Amygdala (tissue), 56 donors: ENCODE measurements at places on chromosomes 1 and 21.

DNA sequence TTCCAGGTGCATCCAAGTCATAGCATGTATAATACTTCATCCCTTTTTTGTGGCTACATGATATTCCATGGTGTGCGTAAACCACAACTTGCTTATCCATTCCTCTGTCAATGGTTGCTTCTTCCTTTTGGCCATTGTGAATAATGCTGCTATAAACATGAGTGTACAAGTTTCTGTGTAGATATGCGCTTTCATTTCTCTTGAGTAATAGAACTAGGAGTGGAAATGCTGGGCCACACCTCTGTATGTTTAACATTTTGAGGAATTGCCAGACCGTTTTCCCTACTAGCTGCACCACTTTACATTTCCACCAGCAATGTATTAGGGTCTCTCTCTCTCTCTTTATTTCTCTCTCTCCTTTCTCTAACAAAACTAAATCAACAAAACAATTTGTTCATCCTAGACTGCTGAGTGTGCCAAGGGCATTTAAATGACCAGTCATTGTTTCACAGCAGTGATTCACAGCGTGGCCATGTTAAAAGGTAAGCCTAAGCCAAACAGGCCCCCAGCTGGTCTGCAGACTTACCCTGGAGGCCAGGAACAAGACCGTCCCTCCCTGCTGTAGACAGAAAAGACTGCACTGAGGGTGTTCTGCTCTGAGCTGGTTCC lies 53.2 kb upstream of the LYST start:
- no peak for DNase-seq

DNA sequence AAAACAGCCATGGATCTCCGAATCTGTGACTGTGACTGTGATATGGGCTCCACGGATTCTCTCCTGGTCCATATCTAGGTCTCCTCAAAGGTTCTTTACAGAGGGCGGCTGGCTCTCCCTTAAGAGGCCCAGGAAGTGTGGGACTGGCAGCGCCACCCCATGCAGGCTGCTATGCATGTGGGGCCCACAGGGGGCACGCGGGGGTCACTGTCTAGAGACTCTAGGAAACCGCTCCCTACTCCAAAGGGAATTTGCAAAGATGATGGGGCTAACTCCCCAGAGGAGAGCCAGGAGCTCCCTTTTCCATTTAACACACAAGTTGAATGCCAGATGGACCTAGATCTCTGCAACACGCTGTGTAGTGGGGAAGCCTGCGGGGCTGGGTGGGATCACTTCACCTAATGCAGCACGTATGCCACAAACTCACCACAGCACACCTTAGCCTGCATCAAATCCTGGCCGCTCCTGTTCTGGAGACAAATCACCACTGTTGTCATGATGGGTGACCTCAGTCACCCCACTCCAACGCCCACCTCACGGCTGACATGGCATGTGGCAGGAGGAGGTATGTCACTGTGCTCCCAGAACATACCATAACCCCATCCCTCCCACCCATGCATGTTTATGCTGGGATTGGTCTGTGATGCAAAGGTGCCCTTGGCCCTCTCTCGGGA lies 61.7 kb downstream of the SLC45A1 start:
- DNase-seq: no peak

DNA sequence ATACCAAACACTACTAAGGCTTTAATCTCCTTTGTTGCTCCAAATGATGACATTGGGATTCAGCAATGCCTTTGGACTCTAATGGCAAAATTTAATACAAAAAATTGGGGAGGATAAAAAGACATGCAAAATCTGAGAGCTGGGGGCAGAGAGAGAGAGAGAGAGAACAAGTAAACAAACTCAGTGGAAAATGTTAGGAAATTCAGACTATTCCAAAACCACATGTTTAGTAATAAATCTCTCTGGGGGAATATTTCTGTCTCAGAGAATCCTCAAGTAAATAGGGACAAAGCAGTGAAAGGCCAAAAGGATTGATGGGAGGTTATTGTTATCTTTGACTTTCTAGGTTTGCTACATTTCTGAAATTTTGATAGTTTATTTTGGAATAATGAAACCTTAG lies 65.7 kb downstream of the PLA2G4A start:
- no peak for DNase-seq

GRCh38 chr1:234745844-234746797 lies 136.1 kb upstream of the IRF2BP2 start:
- DNase-seq: no peak

GRCh38 chr1:44651069-44651468 lies 23.2 kb downstream of the TMEM53 start:
- no peak for DNase-seq

DNA sequence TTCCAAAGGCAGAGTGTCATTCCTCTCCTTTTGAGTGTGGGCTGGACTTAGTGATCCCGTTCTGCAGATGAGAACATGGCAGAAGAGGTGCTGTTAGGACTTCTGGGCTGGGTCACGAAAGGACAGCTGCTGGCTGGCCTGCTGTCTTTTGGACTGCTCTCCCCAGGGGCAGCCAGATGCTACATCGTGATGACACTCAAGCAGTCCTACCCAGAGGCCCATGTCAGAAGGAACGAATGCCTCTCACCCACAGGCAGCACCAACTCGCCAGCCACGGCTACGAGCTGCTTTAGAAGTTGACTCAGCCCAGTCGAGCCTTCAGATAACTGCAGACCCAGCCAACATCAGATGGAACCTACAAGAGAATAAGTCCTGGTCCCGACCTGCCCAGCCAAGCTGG lies 156.5 kb downstream of the KCNJ6 start:
- no peak for DNase-seq

GRCh38 chr1:202143011-202143767 lies 1.3 kb downstream of the ARL8A start:
- no peak for DNase-seq

DNA sequence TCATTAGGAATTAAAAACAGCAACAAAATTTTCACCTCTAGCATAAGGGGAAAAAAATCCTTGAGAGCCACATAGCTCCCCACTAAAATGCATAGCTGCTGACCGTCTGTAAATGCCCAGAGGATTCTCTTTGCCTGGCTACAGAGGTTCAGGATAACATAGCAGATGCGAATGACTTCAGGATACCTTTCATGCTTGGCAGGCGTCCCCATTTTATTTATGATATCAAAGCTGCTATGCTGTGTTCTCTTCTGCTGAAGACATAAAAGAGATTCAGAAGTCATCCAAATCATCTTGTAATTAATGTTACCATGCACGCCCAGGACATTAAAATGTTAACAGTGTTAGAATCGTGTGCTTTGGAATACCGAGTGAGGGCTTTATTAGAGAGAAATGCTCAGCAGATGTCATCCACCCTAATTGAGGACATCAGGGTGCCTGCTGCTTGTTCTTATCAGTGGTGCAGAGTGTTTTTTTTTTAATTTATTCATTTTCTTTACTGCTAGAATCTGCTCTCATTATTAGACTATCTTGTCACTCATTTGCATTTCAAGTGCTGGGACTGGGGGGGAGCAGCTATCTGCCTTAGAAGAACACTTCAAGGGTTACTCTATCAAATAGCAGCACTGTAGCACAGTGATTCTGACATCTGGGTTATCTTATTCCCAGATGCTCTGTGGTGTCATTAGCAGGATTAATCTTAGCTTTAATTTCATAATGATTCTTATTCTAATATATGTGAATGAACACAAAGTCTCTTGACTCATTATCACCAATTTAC lies 139.5 kb downstream of the ZNF326 start:
- no peak for DNase-seq

- no peak for DNase-seq
Measured at GRCh38 chr1:20993716-20994575, 182.8 kb downstream of the EIF4G3 start.

DNA sequence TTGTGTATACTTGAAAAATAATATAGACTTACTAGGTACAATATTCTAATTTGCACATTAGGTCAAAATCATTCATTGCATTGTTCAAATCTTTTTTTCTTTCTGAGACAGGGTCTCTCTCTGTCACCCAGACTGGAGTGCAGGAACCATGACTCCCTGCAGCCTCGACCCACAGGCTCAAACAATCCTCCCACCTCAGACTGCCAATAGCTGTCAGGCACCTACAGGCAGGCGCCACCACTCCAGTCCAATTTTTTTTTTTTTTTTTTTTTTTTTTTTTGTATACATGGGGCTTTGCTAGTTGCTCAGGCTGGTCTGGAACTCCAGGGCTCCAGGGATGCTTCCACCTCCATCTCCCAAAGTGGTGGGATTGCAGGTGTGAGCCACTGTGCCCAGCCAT lies 656.9 kb downstream of the KCNT2 start:
- no peak for DNase-seq

DNA sequence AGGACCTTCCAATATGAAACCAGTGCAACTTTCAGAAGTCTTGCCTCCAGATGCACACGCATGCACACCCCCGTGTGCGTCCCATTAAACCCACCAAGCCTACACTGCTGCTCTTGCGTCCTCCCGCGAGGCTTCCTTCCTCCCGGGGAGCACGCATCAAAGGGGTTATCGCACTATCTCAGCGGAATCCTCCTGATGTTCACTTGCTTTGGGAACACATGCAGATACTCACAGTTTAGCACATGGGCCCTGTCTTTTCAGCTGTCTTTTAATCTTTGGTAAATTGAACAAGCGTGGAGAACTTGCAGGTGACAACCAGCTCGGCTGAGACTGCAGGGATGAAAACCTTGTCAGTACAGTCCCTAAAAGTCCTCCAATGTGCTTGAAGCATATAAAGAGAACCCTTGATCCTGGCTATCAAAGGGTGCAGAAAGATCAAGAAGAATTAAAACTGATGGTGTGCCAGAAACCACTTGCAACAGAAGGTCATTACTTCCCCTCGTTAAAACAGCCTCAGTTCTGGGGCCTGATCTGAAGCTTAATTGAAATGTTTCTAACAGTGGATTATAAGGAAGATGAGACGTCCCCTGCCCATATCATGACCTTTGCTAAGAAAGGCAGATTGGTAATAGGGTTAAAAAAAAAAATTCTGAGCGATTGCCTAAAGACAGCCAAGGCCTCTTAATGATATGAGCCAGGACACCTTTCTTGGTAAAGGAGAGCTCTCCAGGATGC lies 149.4 kb upstream of the LMO4 start:
- DNase-seq: no peak

GRCh38 chr1:174874331-174875053 lies 125.3 kb upstream of the CACYBP start:
- DNase-seq: no peak

- DNase-seq: no peak
Measured at GRCh38 chr1:204882479-204882878, 11.8 kb downstream of the NFASC start.

DNA sequence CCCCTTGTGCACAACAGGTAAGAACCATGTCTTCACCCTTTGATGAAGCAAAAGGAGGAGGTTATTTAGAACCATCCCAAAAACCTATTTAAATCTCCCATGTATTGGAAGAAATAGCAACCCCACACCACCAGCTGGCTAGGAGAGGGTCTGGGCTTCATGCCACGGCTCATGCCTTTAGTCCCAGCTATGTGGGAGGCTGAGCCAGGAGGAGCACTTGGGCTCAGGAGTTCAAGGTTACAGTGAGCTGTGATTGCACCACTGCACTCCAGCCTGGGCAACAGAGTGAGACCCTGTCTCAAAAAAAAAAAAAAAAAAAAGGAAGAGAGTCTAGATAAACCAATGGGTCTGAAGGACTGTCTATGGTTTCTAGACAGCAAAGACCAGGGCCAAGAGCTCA lies 197.9 kb upstream of the COA6 start:
- DNase-seq: no peak

- DNase-seq: no peak
Measured at GRCh38 chr1:97094247-97094972, 372.8 kb downstream of the PTBP2 start.

GRCh38 chr1:183214021-183214970 lies 28.2 kb downstream of the LAMC2 start:
- DNase-seq: no peak

DNA sequence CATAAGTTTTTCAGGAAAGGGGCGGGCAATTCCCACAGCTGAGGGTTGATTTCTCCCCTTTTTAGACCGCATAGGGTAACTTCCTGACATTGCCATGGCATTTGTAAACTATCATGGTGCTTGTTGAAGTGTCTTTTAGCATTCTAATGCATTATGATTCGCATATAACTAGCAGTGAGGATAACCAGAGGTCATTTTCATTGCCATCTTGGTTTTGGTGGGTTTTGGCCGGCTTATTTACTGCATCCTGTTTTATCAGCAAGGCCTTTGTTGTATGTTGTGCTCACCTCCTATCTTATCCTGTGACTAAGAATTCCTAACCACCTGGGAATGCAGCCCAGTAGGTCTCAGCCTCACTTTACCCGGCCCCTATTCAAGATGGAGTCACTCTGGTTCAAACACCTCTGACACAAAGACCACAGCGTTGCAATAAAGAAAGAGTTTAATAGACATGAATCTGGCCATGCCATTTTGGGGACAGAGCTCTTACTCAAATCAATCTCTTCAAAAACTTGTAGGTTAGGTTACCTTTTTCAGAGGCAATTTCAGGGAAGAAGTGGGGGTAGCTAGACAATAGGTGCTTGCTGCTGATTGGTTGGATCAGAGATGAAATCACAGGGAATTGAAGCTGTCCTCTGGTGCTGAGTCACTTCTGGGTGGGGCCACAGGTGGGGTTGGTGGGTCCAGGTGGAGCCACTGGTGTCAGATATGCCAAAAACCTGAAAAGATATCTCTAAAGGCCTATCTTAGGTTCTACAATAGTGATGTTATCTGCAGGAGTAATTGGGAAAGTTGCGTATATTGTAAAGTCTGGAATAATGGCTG lies 23.3 kb downstream of the TBX19 start:
- no peak for DNase-seq

DNA sequence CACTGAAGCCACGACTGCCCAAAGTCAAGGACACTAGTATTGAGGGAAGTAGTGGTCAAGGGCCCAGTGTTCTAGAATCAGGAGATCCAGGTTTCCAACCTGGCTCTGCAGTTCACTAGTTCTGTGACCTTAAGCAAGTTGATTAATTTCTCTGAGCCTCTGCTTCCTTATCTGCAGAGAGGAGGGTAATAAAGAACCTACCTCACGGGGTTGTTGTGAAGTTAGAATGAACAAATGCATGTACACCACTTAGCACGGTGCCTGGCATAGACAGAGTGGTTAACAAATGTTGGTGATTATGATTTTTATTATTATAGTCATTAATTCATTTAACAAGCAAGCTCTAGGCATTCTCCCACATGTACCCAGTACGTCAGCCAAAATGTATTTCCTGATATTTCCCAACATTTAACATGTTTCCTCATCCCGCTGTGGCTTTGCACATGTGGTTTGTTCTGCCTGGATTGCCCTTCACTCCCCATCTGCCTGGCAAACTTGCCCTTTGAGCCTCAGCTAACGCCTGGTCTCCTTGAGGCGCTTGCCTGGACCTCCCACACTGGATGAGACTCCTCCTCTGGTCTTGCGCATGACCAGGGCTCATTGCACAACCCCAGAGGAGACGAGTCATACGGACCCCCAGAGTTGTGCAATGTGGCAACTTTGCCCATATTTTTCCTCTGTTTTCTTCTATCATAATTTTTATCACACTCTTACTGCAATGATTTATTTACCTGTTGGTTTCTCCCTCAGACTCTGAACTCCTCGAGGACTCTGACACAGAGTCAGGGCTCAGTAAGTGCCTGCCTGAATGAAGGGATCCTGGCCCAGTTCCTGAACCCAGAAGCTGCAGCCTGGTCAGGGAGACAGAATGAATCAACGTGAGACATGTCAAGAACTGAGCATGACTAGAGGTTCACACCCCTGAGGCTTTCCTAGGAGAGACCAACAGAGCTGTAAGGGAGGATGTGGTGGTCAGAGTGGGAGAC lies 20.7 kb upstream of the MFSD2A start:
- DNase-seq: no peak

- DNase-seq: no peak
Measured at GRCh38 chr1:73765551-73766233, 432.3 kb downstream of the LRRIQ3 start.

GRCh38 chr1:41776891-41777441 lies 141.8 kb downstream of the HIVEP3 start:
- peak; percentile 89 for DNase-seq
